Activated CD4-positive, alpha-beta T cell treated with anti-CD3 and anti-CD28 coated beads for 36 hours (primary cell): ENCODE measurements at places on chromosomes 3 and 15. TPM values are rescaled to one million over a fixed set of nuclear protein-coding genes. Genes with fewer than 3 reads are reported as not detected.
A peak's percentile ranks its signal among the peaks of the same experiment; 100 is the strongest.

- no peak for DNase-seq
Observed at GRCh38 chr3:10494180-10494579, 11.2 kb downstream of the ATP2B2 start.

- no peak for DNase-seq
Observed at GRCh38 chr3:39103791-39104552, 3.5 kb downstream of the GORASP1 start.

- no peak for DNase-seq
Observed at GRCh38 chr3:44265815-44266214, 24.1 kb downstream of the TOPAZ1 start.

GRCh38 chr3:30282154-30282696, 324.2 kb upstream of the TGFBR2 start:
- DNase-seq: no peak

DNA sequence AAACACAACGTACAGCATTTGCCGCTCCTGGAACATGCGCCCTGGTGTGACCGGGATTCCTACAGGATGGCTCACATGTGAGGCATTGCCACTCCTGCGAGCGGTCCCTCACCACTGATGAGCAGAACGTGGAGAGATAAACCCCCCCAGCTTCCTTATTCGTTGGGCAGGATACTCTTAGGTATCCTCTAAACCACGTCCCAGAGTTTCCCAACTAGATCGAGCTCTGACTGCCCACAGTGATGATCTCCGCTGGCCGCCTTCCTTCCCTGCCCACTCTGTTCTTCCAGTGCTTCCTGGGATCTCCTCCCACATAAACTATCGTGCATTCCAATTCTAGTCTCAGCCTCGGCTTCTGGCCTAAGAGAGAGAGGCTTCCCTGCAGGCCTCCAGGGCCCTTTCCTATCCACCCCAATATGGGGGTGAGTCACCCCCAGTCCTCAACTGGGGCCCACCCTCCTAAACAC, 91.8 kb downstream of the TOP2B start:
- no peak for DNase-seq

- no peak for DNase-seq
Observed at GRCh38 chr3:195086341-195086740, 184.6 kb downstream of the XXYLT1 start.

DNA sequence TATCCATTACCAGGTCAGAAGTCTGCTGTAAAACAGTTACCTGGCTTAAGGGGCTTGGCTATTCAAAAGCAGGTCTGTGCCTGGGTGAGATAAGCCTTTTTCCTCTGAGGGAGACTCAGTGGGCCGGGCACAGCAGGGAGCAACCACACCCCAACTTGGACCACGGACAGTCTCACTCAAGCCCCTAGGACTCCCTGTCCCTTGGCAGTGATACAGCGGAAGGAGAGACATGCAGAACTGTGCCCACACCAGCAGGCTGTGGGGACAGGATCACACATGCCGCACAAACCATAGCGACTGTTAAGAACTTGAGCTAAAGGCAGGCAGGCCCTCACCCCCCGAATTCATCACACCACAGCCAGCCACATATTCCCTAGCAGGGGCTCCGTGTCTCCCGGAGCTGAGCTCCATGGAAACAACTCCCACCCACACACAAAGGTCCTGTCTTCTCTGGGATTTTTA, 2.8 kb upstream of the GP5 start:
- no peak for DNase-seq

DNA sequence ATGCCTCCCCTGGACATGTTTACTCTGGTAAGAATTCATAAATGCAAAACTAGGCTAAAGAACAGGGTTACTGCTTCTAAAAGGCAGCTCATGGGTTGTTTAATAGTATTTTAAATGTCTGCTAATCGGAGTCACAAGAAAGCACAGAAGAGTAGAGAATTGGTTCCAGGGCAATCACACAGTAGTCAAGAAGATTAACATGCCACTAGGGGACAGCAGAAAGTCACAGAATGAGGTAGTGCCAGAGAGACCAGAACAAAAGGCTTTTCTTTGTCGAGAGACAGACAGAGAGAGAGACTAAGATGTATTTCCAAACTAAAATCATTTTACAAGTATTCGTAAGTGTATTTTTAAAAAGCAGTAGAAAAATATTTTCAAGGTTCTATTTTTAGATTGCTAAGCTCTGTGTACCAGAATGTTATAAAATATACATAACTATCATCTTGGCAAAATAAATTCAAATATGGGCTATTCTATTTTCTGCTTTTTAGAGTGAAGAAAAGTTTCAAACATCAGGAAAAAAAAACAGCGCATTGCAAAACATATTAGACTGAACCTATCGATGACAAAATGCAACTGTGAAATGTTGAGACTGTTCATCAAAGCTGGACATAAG, 78.3 kb upstream of the CDIN1 start:
- peak; percentile 7 for DNase-seq

DNA sequence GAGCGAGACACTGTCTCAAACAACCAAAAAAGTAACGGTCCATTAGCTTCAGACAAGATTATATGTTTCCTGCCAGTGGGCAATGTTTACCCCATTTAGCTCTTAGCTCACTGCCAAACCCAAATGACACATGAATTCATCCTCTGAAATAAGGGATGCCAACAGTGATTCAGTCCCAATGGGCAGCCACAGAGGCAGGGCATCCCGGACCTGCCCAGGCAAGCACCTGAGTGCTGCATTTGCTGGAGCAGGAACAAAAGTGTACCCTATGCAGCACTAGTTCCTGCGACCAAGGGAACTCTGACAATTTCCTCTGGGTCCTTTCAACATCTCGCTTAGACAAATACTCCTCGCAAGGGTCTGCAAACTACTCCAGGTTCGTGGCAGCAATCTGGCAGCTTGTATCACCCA, 8.0 kb downstream of the IP6K2 start:
- no peak for DNase-seq

DNA sequence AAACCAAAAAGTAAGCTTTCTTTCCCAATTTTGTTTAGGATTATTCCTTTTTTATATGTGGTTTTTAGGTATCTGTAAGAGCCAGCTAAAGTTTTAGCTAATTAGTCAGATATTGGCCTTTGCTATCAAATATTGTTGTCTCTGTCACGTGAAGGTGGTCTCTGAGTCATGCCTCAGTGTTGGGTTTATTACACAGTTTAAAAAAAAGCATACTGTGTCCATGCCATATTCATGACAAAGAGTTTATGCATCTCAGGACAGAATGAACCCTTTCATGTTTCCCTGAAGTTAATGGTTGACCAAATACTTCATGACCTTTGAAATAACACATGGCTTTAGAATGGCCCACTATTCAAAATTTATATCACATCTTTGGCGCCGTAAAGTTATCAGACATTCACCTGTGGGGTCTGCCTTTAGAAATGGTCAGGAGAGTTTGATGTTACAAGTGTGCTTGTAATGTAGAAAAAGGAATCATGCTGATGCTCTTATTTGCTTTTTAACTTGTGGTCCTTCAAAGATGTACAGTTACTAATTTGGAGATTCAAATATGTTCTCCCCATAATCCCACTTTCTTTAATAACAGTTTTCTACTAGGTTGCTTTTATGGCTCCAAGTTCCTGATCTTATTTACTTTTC, 101.5 kb downstream of the MYRIP start:
- DNase-seq: no peak

DNA sequence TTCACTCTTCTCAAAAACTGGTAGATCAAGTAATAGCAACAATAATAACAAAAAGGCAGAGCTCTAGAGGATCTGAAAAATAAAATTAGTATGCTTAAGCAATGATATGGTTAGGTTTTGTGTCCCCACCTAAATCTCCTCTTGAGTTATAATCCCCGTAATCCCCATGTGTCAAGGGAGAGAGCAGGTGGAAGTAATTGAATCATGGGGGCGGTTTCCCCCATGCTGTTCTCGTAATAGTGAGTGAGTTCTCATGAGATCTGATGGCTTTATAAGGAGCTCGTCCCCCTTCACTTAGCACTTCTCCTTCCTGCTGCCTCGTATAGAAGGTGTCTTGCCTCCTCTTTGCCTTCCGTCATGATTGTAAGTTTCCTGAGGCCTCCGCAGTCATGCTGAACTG, 60.2 kb upstream of the ABHD2 start:
- no peak for DNase-seq

DNA sequence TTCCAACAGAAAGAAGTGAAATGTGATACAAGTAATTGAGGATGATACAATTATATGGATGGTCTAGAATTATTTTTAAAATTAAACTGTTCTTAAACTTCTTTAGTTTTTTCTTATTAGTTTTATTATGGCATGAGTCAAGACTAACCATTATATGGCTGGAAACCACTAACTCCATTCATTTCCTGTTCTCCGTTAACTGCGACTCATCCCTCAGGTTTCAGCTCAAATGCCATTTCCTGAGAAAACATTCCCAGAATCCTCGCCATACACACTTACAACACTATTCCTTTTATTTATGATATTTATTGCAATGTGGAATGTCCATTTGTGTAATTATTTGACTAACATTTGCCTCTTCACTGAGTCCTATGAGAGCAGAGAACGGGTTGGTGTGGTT, 394.1 kb downstream of the SOX2 start:
- no peak for DNase-seq

- no peak for DNase-seq
Observed at GRCh38 chr3:73558727-73559075, 66.0 kb downstream of the PDZRN3 start.

DNA sequence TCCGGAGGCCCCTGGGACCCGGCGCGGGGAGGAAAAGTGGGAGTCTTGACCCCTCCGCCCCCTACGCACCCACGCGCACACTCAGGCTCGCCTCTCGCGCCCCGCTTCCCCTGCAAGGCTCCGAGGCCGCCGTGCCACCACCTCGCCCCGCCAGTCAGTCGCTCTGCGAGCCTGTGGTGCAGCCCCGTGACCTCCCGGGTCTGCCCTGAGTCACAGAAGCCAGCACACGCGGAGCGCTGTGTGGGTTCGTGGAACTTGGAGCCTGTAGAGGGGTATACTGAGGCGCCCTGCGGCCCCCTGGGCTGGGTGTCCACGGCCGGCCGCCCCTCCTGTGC, 380 bp upstream of the ALS2CL start:
- peak; percentile 73 for DNase-seq

DNA sequence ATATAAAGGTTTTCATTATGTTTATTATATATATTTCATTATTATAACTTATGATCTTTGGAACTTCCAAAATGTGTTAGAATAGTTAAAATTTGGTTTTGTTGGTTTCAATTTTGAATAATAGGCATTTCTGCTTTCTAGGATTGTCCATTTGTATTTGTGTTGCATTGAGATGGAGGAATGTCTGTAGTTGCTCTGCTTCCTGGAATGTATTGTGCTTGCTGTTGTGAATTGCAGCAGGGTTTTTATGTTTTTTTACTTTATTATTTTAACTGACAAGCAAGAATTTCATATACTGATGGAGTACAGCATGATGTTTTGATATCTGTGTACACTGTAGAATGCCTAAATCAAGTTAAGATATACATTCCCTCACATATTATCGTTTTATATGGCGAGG, 247.4 kb downstream of the XXYLT1 start:
- DNase-seq: no peak

GRCh38 chr3:135853981-135854380, 111.5 kb upstream of the PPP2R3A start:
- DNase-seq: no peak

GRCh38 chr3:58874795-58875194, 175.0 kb downstream of the CFAP20DC start:
- DNase-seq: peak; percentile 56

- no peak for DNase-seq
Observed at GRCh38 chr3:123089611-123090331, 22.9 kb downstream of the PDIA5 start.

DNA sequence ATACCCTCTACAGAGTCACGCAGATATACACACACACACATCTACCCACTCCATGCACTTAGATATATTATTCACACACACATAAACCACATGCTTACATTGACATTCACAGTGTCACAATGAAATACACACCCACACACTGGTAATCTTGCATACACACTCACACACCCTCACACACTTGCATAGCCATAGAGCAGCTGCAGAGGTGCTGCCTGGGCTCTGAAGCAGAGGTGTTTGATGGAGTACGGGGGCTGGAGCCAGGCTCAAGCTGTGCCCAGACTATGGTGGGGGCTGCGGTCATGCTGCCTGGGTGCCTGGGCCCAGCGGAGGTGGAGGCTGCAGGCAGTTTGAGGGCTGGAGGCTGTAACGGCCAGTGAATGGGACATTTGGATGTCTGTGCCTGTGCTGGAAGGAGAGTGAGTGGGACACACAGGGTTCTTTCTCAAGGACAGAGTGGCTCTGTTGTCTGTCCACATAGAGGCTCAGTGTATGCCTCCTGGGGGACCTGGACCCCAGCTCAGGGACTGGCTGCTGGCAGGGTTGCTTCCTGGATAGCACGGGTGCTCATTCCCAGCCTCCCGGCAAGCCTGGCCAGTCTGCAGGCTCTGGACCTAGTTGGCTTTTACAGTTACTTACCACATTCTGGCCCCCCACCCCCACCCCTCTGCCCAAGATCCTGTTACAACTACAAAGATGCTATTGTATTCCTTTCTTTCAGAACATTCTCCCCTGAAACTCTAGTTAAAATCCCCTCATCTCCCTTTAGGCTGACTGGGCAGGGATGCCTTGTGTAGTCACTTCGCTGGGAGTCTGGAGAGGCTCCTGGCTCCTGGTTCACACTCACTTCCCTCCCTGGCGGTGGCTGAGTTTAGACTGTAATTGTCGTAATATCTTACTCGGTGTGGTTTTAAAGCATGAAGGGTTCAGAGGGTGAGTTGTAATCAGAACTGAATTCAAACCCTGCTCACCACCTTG, 12.5 kb downstream of the GASK1A start:
- no peak for DNase-seq

DNA sequence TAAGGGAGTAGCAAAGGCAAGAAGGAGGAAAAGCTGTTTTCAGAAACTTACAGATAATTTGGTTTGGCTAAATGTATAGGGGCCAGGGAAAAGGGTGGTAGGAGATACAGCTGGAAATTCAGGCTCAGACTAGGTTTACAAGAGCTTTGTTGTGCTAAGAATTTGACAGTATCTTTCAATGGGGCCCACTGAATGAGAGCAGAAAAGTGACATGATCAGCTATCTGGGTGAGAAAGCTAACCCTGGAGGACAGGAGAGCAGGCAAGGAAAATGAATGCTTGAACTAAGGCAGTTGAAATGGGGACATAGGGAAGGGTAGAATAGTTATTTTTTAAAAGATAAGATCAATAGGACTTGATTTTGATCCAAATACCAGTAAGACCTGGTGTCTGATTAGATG, 2.8 kb upstream of the EIF4G1 start:
- DNase-seq: no peak

GRCh38 chr3:61110576-61110975, 140.7 kb downstream of the FHIT start:
- DNase-seq: no peak

GRCh38 chr3:33217866-33218445, 654 bp downstream of the SUSD5 start:
- DNase-seq: no peak

Gene OIP5
- total RNA-seq: 11.5 TPM

Gene SLC28A2
- not detected for total RNA-seq

Gene PIGX
- 42.2 TPM for total RNA-seq

Gene LRIG1
- 19.1 TPM for total RNA-seq

Gene OR5K2
- not detected for total RNA-seq

Gene ARPP21
- not detected for total RNA-seq

Gene CCRL2
- 1.3 TPM for total RNA-seq

Gene GALK2
- 27.1 TPM for total RNA-seq

Gene PIERCE2
- 0.81 TPM for total RNA-seq

Gene DUOX2
- not detected for total RNA-seq

Gene PARP15
- total RNA-seq: 7.8 TPM
